ENCODE measurements at places on chromosomes 16 and 17.

GRCh38 chr17:27919079-27919478 is 25.9 kb upstream of the LYRM9 start:
- no peak for DNase-seq

GRCh38 chr16:87416826-87417527 is 24.8 kb downstream of the MAP1LC3B start:
- no peak for DNase-seq

DNA sequence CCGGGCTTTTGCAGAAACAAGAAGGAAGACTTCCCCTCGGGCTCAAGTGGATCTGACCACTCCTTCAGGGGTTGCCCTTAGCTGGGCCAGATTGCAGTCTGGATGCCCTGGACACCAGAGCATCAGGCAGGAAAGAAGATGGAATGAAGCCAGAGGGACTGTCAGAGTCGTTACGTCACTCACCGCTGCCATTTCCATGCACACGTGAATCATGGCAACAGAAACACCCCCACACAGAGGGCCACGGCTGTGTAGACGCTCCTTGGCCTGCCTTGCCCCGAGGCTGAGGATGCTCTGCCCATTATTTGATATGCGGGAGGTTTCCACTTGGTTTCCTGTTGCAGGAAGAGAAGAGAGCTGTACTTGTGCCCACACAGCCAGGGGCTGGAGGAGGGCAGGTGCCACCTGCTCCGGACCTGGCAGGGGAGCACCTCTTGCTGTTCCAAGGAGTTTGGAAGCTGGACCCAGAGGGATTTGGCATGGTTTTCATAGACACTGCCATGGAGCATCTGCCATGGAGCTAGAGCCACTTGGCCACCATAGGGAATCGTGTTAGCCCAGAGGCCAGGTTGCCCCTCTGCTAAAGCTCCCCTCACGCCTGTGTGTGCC is 29.4 kb downstream of the RBFOX3 start:
- peak; percentile 78 for DNase-seq

DNA sequence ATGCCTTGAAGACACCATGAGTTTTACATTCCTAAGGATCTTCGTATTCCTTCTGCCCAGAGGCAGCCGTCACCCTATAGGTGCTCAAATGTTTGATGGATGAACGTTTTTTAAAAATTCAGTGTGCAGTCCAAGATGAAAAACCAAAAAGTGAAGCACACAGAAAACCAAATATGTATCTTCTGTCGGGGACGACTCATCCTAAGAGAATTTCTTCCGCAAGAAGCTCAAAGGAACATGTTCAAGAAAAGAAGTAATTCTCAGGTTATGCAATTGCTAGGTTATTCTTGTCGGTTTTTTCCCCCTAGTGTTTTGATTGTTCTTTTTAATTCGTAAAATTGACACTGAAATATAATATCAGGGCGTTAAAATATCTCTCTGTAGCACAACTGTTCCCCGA is 1.4 kb downstream of the CENPV start:
- no peak for DNase-seq

DNA sequence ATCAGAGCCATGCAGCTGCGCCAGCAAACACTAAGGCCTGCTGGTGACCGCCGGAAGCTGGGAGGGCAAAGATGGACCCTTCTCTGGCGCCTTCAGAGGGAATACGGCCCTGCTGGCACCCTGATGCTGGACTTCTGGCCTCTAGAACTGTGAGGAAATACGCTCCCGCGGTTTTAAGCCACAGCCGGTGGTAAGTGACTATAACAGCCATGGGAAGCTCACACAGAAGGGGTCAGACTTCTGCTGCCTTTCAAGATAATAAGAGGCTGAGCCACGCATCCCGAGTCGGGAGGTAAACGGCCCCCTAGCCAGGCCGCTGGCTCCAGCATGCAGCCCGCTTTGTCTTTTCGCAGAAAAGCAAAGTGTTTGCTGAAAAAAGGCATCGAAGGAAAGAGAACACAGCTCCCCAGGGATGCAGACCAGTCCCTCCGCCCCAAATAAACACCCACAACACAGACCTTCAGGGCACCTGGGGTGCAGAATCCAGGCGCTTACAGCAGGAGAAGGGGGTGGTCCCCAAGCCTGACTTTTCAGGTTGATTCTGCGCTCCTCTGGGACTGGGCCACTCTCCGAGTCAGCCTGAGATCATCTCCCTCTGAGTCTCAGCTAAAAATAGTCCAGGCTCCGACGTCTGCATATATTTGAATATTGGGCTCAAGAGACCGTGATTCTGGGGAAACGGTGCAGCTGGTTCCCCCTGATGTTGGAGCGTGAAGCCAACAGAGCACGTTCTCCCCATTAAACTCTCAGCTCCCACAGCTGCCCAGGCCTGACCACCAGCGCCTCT is 89.7 kb downstream of the MGAT5B start:
- DNase-seq = no peak

DNA sequence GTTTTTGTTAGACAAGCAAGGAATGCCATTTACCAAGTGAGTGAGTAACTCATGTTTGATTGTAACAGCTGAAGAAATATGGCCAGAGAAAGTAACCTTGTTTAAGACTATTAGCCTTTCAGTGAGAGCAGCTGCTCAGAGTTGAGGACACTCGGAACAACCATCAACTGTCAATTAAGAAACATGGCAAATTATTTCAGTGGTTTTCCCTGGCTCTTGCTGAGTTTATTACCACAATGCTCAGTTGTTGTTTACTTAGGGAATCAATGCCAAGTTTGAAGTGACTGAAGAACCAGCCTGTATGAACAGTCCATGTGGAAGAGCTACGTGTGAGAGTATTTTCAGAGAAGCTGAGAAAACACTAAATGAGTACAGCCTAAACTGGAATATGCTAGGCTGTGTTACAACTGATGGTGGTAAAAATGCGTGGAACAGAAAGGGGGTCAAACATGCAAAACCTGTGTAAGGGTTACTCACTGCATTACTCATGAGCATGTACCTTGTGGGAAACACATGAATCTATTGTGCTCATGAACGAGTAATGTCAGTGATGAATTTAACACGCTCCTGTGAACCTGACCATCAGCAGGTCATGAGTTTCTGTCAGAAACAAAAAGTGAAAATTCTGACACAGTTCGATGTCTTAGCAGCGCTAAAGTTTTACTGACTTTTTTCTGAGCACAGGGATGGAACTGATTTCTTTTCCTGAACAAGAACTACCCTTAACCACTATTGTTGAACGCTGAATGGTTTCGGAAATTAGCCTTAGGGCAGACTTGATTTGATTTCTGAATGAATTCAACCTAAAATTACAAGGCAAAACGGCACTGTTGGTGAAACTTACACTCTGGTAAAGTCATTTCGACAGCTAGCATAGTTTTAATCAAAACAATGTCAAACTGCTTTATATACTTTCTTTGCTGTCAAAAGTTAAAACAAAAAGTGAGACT is 33.5 kb downstream of the GNA13 start:
- peak; percentile 35 for DNase-seq

DNA sequence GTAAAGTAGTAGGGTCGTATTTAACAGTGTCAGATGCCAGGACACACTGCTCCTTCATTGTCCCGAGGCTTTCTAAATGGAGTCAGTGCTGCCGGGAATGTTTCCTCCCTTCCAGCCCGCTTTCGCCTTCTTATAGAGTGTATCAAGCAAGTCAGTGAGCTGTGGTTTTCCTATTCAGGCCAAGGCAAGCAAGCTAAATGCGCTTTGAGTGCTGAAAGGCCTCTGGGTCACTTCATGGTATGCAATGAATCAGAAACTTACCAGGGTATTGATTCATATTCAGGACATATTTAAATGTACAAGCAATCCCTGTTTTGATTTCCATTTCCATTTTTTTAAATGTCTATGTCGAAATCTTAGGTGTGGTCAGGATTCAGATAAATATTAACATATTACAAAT is 327.9 kb upstream of the SOX9 start:
- DNase-seq = no peak

DNA sequence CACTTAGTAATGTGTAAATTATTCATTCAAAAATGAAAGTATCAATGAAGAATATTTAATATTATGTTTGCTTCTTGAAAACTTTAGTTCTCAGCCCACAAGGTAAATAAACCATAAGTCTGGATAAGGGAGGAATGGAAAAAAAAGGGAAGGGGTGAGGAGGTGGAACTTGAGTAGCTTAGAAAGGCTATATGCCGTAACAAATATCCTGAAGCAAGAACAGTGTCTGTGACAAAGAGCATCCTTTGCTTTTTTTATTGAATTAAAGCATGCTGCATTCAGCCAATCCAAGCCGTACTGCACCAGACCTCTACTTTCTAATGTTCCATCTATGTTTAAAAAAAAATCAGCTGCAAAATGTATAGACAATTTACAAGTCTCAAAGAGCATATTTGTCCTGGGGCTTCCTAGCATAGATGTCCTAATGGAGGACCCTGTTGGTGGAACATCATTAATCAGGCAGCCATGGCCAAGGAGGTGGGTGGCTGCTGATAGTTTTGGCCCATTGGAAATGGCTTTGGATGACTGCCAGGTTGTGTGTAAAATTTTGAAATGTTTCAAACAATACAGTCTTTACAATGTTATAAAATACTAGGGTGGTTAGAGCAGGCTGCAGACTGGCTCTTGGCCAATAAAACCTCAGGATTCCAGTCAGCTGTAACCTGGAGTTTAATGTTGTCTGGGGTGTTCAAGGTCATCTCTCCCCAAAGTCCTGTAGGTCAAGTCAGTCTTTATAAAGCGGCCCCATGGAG is 895.8 kb upstream of the SOX9 start:
- DNase-seq = peak; percentile 2

- no peak for DNase-seq
Observed at GRCh38 chr17:49518346-49519078, 23.4 kb downstream of the NGFR start.

- no peak for DNase-seq
Observed at GRCh38 chr16:46884513-46885293, 541 bp downstream of the GPT2 start.

DNA sequence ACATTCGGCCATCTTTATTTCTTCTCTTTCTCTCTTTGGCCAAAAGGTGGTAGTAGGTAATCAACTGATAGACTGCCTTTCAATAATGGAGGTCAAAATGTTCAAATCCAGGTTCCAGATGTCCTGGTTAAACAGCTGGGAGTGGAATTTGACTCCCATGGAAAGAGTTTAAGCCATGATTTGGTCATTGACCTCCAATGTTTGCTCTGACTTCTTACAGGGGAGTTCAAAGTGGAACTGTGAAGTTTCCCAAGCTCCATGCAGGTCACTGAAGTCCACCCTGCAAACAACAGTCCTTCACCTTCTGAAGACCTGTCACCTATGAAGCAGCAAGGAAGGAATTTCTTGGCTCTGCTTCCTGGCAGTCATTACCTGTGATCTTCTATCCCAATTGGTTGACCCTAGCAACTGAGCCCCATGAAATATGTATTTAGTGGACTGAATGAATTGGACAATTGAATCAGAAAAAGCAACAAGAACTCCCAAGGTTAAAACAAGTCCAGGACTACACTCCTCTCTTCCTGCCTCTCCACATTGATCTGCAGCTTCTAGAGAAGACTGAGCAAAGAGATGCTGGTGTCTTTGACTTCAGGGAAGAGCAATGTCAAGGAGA is 28.0 kb upstream of the SOX9 start:
- no peak for DNase-seq

DNA sequence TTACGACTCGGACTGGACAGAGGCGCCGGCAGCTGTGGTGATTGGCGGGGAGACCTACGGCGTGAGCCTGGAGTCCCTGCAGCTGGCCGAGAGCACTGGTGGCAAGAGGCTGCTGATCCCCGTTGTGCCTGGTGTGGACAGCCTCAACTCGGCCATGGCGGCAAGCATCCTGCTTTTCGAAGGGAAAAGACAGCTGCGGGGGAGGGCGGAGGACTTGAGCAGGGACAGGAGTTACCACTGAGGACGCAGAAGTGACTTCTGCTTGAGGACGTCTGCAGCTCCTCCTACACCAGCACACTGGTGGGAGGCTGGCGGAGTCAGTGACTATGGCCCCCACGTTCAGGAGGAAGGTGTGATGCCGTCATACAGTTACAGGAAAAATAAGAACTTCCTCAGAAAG is 9.7 kb downstream of the MRM3 start:
- DNase-seq = no peak

- DNase-seq = no peak
Observed at GRCh38 chr17:60557805-60558204, 31.8 kb upstream of the APPBP2 start.

- no peak for DNase-seq
Observed at GRCh38 chr17:67435786-67436185, 58.7 kb downstream of the PITPNC1 start.

GRCh38 chr17:55224746-55225145 is 40.0 kb upstream of the HLF start:
- DNase-seq = no peak

DNA sequence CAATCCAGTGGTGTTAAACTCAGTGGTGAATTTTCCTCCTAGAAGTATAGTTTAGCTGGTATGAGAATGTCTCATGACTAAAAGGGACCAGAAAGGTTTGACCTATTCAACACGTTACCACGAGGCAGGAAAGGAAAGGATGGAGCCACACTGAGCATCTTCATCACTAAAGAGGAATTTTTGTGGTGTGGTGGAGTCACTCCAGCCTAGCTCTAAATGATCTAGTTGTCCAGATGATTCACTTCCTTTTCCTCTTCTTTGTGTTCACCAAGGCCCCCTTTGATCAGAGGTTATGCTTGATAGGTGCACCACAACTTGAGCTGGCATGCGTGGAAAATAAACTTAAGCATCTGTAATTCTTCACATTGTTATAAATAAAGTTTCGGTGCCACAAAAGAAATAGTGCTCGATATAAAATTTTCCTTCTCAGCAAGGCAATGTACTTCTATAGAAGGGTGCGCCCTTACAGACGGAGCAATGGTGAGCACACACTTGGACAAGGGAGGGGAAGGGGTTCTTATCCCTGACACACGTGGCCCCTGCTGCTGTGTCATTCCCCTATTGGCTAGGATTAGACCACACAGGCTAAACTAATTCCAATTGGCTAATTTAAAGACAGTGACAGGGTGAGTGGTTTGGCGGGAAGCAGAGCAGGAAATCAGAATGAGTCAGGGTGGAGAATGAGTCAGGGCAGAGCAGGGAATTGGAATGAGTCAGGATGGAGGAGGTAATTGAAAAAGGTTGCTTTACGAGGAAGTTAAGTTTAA is 254.6 kb downstream of the HS3ST3A1 start:
- DNase-seq = no peak

DNA sequence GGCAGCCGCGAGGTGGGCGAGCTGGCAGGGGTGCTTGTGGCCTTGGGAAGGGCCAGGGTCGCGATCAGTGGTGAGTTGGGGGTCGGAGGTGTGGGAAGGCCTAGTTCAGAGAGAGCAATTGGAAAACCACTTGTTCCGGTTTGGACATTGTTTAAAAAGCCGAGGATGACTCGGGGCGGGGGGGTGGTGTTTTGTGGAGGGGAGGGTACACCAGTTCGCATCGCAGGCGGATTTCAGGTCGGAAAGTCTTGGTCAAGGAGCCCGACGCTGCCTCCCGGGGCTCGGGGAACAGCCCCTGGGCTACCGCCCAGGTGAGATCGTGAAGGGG is 66.4 kb downstream of the KPNA2 start:
- DNase-seq = no peak

GRCh38 chr16:56332464-56333079 is 92.8 kb downstream of the AMFR start:
- DNase-seq = no peak

GRCh38 chr17:6508016-6508415 is 48.3 kb downstream of the PITPNM3 start:
- no peak for DNase-seq

All from NCI-H446 treated with DMSO at 0.1 percent for 48 hours (cell line).